ENCODE measurements at places on chromosomes 3 and 15. TPM values are rescaled to one million over a fixed set of nuclear protein-coding genes. Genes with fewer than 3 reads are reported as not detected.

FMN1 gene
- total RNA-seq: 29.4 TPM

- no peak overlapping the region for H3K4me3 ChIP-seq
- no peak for DNase-seq
- H3K36me3 ChIP-seq: peaks cover 3% of the 10 kb centered on the region
- H3K4me1 ChIP-seq: no peaks in the 10 kb centered on the region
- no peaks in the 10 kb centered on the region for H3K27me3 ChIP-seq
Observed at GRCh38 chr3:38533285-38533976, 37.3 kb downstream of the EXOG start.

GRCh38 chr3:129353589-129353941 lies 74.9 kb downstream of the EFCAB12 start:
- peaks cover 12% of the 10 kb centered on the region for H3K27me3 ChIP-seq
- DNase-seq: no peak
- H3K4me1 ChIP-seq: no peaks in the 10 kb centered on the region
- H3K27ac ChIP-seq: no peak overlapping the region
- no peak overlapping the region for H3K4me3 ChIP-seq

DNA sequence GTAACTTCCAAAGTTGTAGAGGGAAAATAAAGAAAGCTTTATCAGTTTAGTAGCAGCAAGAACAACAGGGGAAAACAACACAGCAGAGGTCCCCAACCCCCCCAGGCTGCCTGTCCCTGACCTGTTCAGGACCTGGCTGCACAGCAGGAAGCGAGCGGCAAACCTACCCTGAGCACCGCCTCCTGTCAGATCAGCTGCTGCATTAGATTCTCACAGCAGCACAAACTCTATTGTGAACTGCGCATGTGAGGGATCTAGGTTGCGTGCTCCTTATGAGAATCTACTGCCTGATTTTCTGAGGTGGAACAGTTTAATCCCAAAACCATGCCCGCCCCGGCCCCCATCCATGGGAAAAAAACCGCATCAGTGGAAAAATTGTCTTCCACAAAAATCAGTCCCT lies 40.3 kb downstream of the USP50 start:
- peaks cover 7% of the 10 kb centered on the region for H3K36me3 ChIP-seq
- H3K27ac ChIP-seq: no peak overlapping the region
- no peak for DNase-seq
- no peaks in the 10 kb centered on the region for H3K27me3 ChIP-seq
- no peak overlapping the region for H3K4me3 ChIP-seq
- no peaks in the 10 kb centered on the region for H3K4me1 ChIP-seq

GRCh38 chr3:74883690-74884089 lies 269.2 kb upstream of the CNTN3 start:
- no peak overlapping the region for H3K27ac ChIP-seq
- H3K4me1 ChIP-seq: no peaks in the 10 kb centered on the region
- H3K4me3 ChIP-seq: no peak overlapping the region
- peak; percentile 5 for DNase-seq

GRCh38 chr3:71857956-71858355 lies 73.0 kb upstream of the PROK2 start:
- no peak overlapping the region for H3K27ac ChIP-seq
- no peak for DNase-seq
- H3K4me3 ChIP-seq: no peak overlapping the region
- peaks cover 3% of the 10 kb centered on the region for H3K27me3 ChIP-seq

UCN2 gene
- total RNA-seq: 0.54 TPM

DNA sequence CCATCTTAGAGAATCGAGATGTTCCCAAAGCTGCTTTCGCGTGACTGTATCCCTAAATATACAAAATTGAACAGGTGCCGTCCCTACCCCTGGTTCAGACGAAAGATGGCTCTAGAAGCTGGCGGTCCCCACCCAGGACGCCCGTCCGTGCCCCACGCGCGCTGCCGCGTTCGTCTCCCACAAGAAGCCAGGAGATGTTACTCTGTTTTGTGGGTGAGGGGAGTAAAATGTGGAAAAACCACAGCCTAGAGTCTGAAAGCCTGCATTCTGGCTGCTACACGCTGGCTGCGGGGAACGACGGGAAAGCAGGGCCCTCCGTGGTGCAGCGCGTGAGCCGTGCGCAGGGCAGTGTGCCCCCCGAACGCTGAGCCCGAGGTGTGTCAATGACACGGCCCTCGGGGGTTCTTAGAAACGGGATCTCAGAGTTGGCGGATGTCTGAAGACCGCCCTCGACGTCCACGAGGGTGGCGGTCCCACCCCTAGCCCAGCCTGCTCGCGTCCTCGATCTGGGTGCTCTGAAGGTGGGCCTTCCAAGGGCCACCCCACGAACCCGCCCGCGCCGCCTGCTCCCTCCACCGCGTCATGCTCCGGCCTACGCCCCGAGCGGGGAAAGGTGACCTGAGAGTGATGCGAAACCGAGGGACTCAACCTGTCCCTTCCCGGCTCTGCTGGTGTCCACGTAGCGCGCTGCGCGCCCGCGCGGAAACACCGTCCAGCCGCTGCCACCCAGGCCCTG lies 95.6 kb downstream of the OCA2 start:
- no peak for DNase-seq
- no peaks in the 10 kb centered on the region for H3K4me1 ChIP-seq
- no peaks in the 10 kb centered on the region for H3K27me3 ChIP-seq
- H3K36me3 ChIP-seq: no peaks in the 10 kb centered on the region

Measured in IMR-90 (cell line).